ENCODE measurements at places on chromosomes 5 and 9.

GRCh38 chr9:109770101-109770500 lies 9.9 kb upstream of the PALM2AKAP2 start:
- no peak for DNase-seq

DNA sequence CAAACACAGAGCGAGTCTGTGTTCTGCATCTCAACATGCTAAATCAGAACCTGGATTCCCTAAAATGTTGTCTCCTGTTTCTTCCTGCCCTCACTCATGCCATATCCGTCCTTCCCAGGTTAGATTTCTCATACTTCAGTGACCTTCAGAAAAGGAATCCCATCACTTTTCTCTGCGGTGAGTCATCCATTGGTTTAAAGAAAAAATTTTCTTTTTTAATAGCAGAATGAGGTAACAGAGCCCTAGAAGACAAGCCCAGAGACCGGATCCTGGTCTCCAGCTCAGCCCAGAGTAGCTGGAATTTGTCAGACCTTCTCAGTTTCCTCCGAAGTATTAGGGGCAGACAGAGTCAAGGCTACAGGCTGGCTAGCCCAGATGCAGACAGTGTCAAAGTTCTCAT lies 143.2 kb upstream of the DMRT1 start:
- DNase-seq, result no peak

- no peak for DNase-seq
Measured at GRCh38 chr9:18361646-18362045, 112.3 kb upstream of the ADAMTSL1 start.

DNA sequence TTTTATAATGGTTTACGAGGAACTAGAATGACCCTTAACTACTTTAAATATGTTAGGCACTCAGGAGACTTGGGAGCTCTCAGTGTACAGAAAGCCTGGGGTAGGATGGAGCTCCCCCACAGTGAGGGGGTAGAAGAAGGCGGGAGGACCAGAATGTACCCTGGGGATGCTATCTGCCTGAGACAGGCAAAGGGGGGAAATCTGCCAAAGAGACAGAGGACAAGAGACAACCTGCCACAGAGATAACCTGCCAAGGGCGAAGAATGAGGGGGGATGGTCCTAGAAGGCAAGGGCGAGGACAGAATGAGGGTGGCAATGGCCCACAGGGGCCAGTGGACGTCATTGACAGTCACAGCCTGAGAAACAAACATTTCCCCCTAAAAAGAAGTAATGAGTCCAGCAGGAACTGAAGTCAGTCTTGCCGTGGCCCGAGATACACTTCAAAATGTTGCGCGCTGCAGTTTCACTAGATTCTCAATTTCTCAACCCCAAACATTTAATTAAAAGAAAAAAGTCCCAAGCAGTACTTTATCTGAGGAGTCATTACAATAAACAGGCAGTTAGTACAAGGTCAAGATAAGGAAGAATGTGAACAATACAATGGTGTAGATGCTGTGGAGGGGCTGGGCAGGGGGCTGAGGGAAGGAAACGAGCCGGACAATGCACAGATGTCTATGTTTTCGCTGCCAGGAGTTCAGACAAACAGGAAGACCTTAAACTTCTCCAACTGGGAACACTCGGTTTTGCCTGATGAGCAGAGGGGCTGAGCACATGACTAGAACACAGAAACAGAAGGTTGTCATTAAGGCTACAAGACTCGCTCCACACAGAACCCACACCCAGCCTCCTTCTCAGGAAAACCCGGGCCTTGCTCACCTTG lies 125.0 kb downstream of the LHFPL2 start:
- no peak for DNase-seq

- DNase-seq, result no peak
Measured at GRCh38 chr5:132797651-132798050, 15.5 kb upstream of the SOWAHA start.
